ENCODE measurements at places on chromosomes 1 and 21. TPM values are rescaled to one million over a fixed set of nuclear protein-coding genes. Genes with fewer than 3 reads are reported as not detected.

GRCh38 chr1:221548942-221549341 is 192.9 kb downstream of the DUSP10 start:
- peak; percentile 4 for DNase-seq
- no peak overlapping the region for H3K27ac ChIP-seq
- no peaks in the 10 kb centered on the region for H3K27me3 ChIP-seq

Gene FNDC10
- 2.6 TPM for total RNA-seq

Gene BEST4
- total RNA-seq, result 0.50 TPM

Gene RHD
- not detected for total RNA-seq

Gene CD164L2
- total RNA-seq, result 0.63 TPM

GRCh38 chr1:26538480-26539412 is 9.2 kb downstream of the RPS6KA1 start:
- H3K4me1 ChIP-seq, result peaks cover 26% of the 10 kb centered on the region
- H3K4me3 ChIP-seq, result no peak overlapping the region
- H3K36me3 ChIP-seq, result peaks cover 6% of the 10 kb centered on the region
- H3K27ac ChIP-seq, result no peak overlapping the region
- DNase-seq, result peak; percentile 9
- H3K27me3 ChIP-seq, result no peaks in the 10 kb centered on the region

Gene ERICH3
- total RNA-seq, result 0.50 TPM

- H3K4me1 ChIP-seq, result peaks cover 49% of the 10 kb centered on the region
- H3K27me3 ChIP-seq, result no peaks in the 10 kb centered on the region
- H3K4me3 ChIP-seq, result peak overlapping the region; percentile 46
These were observed 71.6 kb downstream of the PLEKHA6 start for GRCh38 chr1:204288021-204288588.

Gene DUSP10
- 5.3 TPM for total RNA-seq

- no peak for DNase-seq
- H3K36me3 ChIP-seq, result no peaks in the 10 kb centered on the region
- no peak overlapping the region for H3K4me3 ChIP-seq
- H3K27ac ChIP-seq, result no peak overlapping the region
These were observed 87.7 kb downstream of the CASZ1 start for GRCh38 chr1:10708757-10709156.

- no peak overlapping the region for H3K27ac ChIP-seq
- no peak overlapping the region for H3K4me3 ChIP-seq
- no peak for DNase-seq
- H3K4me1 ChIP-seq, result no peaks in the 10 kb centered on the region
These were observed 15.7 kb upstream of the EDEM3 start for GRCh38 chr1:184770181-184770979.

GRCh38 chr1:210850556-210850955 is 283.4 kb downstream of the KCNH1 start:
- no peak overlapping the region for H3K4me3 ChIP-seq
- H3K36me3 ChIP-seq, result no peaks in the 10 kb centered on the region
- H3K27ac ChIP-seq, result no peak overlapping the region
- DNase-seq, result no peak

Gene CD58
- 36.6 TPM for total RNA-seq

Gene FCMR
- total RNA-seq, result 16.7 TPM

DNA sequence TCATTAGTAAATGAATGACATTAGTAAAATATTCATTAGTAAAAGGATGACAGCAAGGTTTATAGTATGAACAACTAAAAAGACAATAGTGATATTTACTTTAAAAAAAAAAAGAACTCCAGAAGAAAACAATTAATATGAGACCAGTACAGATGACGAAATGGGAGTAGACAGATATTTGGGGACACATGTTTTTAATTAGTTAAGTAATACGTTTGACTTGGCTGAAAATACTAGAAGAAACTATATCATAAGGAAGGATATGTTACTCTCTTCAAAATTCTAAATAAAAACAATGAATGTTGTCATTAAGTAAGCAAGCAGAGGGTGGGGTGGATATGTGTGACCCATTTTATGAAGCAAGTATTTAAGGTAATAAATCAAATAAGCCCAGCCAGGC is 61.9 kb downstream of the GPATCH2 start:
- no peaks in the 10 kb centered on the region for H3K36me3 ChIP-seq
- no peaks in the 10 kb centered on the region for H3K27me3 ChIP-seq
- no peak overlapping the region for H3K27ac ChIP-seq

- no peaks in the 10 kb centered on the region for H3K4me1 ChIP-seq
- no peak overlapping the region for H3K27ac ChIP-seq
- H3K4me3 ChIP-seq, result no peak overlapping the region
- H3K27me3 ChIP-seq, result peaks cover 43% of the 10 kb centered on the region
- H3K36me3 ChIP-seq, result no peaks in the 10 kb centered on the region
These were observed 22.1 kb upstream of the TBX15 start for GRCh38 chr1:119010201-119010600.

GRCh38 chr1:54391450-54392209 is 14.6 kb downstream of the SSBP3 start:
- no peaks in the 10 kb centered on the region for H3K27me3 ChIP-seq
- DNase-seq, result no peak
- no peaks in the 10 kb centered on the region for H3K4me1 ChIP-seq
- no peak overlapping the region for H3K4me3 ChIP-seq
- H3K27ac ChIP-seq, result no peak overlapping the region
- peaks cover 12% of the 10 kb centered on the region for H3K36me3 ChIP-seq

- no peaks in the 10 kb centered on the region for H3K4me1 ChIP-seq
- no peak overlapping the region for H3K4me3 ChIP-seq
- no peak overlapping the region for H3K27ac ChIP-seq
These were observed 643 bp downstream of the FNDC5 start for GRCh38 chr1:32869923-32870614.

DNA sequence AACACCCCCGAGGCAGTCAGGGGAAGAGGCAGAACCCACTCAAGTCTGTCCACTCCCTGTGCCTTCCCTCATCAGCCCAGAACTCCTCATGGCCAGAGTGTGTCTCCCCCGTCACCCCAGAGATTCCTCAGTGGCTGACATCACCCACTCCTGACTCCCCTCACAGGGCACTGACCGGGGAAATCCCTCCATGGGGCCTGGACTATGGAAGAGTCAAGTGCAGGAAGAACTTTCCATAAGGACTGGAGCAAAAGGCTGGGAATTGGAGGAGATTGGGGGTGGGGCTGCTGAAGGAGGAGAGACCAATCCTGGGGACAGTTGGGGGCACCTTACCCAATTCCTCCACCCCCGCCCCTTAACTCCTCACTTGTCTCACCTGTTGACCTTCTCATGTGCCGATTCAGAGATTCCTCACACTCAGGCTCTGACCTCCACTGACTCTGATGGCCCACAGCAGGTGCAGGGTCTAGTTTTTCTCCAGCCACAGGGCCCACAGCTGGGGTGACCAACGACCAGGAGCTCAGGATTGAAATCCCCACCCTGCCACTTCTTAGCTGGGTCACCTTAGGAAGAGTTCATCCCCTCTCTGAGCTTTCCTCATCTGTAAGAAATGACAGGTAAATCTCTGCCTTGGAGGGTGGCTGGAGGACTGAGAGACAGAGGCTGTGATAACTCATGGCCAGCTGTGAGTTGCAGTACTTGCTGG is 481 bp upstream of the EXTL1 start:
- no peak overlapping the region for H3K27ac ChIP-seq
- H3K4me3 ChIP-seq, result no peak overlapping the region
- H3K36me3 ChIP-seq, result no peaks in the 10 kb centered on the region
- H3K27me3 ChIP-seq, result no peaks in the 10 kb centered on the region

Gene C1QC
- 287 TPM for total RNA-seq

Gene EPHB2
- total RNA-seq, result 9.5 TPM

DNA sequence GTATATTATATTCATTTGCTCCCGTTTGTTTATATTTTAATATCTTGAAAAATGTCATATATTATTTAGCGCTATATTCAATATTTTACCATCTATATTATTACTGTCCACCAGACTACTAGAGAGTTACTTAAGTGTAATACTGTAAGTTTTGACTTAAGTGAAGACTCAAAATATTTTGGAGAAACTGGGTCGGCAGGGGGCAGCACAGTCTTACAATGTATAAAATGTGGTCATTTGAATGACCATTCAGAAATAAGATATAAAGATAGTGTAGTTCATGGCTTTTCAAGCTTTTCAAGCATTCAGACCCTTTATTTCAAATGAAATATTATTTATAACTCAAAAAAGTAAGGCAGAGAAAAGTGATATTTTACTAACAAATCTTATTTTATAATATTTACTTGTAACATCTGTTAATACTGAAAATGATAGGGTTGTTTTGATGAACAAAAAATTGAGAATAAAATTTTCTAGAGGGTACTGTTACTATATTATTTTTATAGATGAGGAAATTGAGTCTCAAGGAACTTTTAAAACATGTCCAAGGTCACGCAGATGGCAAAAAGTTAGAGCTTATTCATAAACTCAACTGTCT is 89.0 kb upstream of the SERTAD4 start:
- H3K27me3 ChIP-seq, result no peaks in the 10 kb centered on the region
- no peaks in the 10 kb centered on the region for H3K4me1 ChIP-seq
- H3K27ac ChIP-seq, result no peak overlapping the region

Measured in kidney (tissue), 22 donors.